A673 (cell line): ENCODE measurements at places on chromosomes 5 and 9.

DNA sequence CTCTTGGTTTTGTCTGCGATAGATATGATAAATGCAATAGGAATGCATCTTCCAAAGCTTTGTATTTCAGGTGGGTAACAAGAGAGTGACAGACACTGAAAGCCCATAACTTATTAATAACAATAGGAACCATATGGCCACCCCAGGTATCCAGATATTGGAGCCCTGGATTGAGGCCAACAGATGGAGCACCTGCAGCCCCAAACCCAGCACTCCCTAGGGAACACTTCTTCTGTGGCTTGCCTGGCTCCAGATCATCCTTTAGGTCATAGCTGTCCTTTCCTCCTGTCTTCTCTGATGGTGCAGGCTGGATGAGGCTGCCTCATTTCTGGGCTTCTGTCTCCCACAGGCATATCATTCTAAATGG, 5.0 kb upstream of the IL3 start:
- no peaks in the 10 kb centered on the region for H3K4me1 ChIP-seq
- no peak overlapping the region for H3K4me3 ChIP-seq
- no peaks in the 10 kb centered on the region for H3K27me3 ChIP-seq
- no peak overlapping the region for H3K27ac ChIP-seq
- DNase-seq, result no peak
- H3K36me3 ChIP-seq, result no peaks in the 10 kb centered on the region

DNA sequence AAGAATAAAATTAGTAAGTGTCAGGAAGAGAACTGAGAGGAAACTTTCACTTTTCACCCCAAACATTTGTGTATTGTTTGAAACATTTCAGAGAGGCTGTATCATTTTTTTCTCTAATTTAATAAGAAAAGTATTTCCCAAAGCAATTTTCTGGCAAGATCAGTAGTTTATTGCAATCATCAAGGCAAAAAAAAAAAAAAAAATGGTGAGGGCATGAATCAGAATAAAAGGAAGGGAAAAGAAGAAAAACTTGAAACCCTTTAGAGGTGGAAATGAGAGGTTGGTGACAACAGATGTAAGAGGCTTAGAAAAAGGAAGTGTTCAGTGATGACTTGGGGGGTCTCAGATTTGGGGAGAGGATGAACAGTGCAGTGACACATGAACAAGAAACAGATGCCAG, 13.3 kb downstream of the SHC3 start:
- H3K4me1 ChIP-seq, result peaks cover 3% of the 10 kb centered on the region
- H3K27ac ChIP-seq, result no peak overlapping the region
- no peaks in the 10 kb centered on the region for H3K36me3 ChIP-seq
- no peak for DNase-seq
- no peaks in the 10 kb centered on the region for H3K27me3 ChIP-seq

DNA sequence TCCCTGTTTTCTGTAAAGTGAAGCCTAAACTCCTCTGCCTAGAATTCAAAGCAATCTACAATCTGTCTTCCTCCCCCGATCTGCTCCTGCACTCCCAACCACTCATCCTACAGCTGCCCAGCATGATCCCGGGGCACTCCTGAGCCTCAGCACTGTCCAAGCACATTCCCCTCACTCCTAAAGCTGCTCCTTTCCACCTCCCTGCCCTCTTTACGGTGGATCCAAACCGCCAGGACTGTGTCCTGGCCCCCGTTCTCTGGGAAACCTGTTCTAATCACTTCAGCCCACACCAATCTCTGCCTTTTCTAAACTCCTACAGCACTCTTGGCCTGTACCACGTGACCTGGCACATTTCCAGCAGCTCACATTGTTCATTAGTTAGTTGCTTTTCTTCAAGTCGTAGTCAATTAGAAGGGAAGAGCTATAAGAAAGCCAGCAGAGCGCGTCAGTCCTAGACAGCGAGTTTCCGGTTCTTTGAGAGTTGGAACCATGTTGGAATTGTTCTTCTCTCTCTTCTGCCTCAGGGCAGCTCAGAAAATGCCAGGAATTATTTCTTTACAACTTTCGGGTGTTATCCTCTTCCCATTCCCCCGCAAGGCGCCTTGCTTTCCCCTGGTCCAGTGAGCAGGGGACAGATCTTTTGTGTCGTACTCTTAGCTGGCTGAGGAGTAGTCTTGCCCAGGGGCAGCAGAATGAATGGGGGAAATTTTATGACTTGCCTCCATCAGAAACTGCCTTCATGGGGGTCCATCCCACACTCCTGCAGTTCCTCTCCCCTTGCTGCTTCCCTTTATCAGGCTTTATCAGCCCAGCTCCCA, 60.7 kb downstream of the NRG2 start:
- peaks cover 12% of the 10 kb centered on the region for H3K4me1 ChIP-seq
- peak; percentile 87 for DNase-seq
- H3K4me3 ChIP-seq, result no peak overlapping the region
- no peak overlapping the region for H3K27ac ChIP-seq

DNA sequence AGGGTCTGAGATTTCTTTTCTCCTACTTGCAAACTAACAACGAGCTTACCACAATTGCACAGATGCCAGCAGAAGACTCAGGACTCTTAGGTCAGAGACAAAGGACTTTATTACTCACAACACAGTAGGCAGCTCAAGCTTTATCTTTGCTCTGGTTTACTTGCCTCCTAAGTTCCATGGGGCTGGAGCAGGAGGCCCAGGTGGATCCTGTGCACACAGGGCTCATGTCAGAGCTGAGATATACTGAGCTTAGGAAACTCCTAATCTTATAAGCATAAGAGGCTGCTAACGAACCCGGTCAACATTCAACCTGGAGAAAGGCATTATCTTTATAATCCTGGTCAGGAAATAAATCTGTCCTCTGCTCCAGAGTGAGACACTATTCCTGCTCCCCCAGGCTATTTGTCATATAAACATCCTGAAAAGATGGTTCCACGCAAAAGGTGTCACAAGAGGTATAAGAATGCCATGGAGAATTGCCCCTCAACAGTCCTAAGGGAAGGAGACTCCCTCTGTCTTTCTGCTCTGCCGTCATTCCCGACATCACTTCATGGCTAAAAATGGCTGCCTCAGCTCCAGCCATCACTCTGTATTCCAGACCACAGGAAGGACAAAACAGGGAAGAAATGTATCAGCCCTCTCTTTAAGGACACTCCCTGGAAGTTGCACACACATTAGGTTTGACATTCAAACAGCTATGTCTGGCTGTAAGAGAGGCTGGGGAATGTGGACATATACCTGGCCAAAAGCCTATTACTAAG, 16.2 kb downstream of the DUSP1 start:
- no peak overlapping the region for H3K27ac ChIP-seq
- H3K4me3 ChIP-seq, result no peak overlapping the region
- no peaks in the 10 kb centered on the region for H3K27me3 ChIP-seq
- DNase-seq, result no peak
- H3K36me3 ChIP-seq, result no peaks in the 10 kb centered on the region
- peaks cover 13% of the 10 kb centered on the region for H3K4me1 ChIP-seq

- DNase-seq, result no peak
- H3K4me3 ChIP-seq, result no peak overlapping the region
- H3K4me1 ChIP-seq, result peaks cover 4% of the 10 kb centered on the region
- H3K36me3 ChIP-seq, result no peaks in the 10 kb centered on the region
- no peaks in the 10 kb centered on the region for H3K27me3 ChIP-seq
Measured at GRCh38 chr5:39052141-39052540, 22.1 kb downstream of the RICTOR start.

DNA sequence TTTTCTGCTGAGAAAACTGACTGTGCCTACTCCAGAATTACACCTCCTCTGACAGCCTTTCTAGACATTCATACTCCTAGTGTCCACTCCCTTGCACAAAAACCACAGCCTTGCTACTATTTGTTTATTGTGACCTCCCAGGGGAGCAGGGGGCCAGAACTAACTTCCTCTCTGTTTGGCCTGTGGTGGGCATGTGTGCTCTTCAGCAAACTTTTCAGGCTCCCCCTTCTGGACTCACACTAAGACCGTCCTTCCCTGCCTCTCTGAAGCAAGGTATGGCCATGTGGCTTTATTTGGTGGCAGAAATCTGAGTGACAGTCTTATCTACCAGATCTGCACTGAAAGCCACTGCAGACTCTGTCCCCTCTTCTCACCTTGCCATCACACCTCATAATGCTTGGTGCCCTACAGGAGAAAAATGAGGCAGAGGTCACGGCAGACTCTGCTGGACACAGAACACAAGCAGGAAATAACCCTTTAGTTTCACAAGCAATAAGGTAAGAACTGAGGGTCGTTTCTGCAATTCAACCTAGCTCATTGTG, 28.2 kb downstream of the LIFR start:
- peaks cover 5% of the 10 kb centered on the region for H3K4me1 ChIP-seq
- H3K36me3 ChIP-seq, result peaks cover 6% of the 10 kb centered on the region
- no peak for DNase-seq
- no peak overlapping the region for H3K4me3 ChIP-seq
- H3K27ac ChIP-seq, result no peak overlapping the region

DNA sequence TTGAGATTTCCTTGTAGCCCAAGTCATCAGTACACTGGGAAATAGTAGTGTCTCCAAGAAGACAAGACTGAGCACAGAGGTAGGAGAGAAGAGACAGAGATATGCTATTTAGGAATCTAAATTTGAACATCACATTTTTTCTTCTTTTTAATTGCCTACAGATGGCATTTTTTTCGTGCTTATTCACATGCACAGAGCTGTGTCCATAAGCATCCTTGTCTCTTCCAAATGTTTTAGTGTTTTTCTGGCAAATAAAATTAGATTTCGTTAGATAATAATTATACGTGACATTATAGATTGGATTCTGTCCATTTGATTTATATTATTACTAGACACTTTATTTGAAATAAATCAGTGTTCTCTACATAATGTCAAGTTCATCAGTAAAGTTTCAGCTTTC, 80.9 kb downstream of the PRR16 start:
- no peaks in the 10 kb centered on the region for H3K36me3 ChIP-seq
- no peaks in the 10 kb centered on the region for H3K27me3 ChIP-seq
- no peak overlapping the region for H3K27ac ChIP-seq
- no peaks in the 10 kb centered on the region for H3K4me1 ChIP-seq

- no peak for DNase-seq
- no peaks in the 10 kb centered on the region for H3K4me1 ChIP-seq
- H3K36me3 ChIP-seq, result no peaks in the 10 kb centered on the region
- H3K27ac ChIP-seq, result no peak overlapping the region
- no peaks in the 10 kb centered on the region for H3K27me3 ChIP-seq
Measured at GRCh38 chr5:107284822-107285525, 385.8 kb downstream of the EFNA5 start.
